ENCODE measurements at places on chromosomes 16 and 17.

DNA sequence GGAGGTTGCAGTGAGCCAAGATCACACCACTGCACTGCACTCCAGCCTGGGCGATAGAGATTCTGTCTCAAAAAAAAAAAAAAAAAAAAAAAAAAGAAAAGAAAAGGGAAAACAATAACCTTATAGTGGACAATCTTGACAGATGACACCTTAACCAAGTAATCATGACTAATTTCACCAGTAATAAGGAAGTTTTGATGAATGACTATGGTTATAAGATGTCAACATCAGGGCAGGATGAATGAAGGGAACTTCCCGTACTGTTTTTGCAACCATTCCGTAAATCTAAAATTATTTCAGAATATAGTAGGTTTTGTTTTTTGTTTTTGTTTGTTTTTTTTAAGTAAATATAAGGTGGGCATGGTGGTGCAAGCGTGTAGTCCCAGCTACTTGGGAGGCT, 23.0 kb downstream of the GSPT1 start:
- no peak for DNase-seq

DNA sequence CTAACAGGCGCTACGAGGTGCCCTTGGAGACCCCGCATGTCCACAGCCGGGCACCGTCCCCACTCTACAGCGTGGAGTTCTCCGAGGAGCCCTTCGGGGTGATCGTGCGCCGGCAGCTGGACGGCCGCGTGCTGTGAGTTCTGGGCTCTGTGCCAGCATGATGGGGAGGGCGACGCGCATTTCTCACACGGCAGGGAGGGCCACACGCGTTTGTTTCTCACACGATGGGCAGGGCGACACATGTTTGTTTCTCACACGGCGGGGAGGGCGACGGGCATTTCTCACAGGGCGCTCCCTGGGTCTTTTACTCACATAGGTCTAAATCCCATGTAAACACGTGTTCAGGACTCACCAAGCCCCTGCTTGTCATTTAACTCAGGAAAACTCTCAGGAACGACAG, 4.4 kb downstream of the GAA start:
- no peak for DNase-seq

GRCh38 chr16:1331712-1332617, 1.5 kb upstream of the BAIAP3 start:
- DNase-seq: peak; percentile 86

GRCh38 chr16:66028510-66029216, 337.8 kb upstream of the CDH5 start:
- no peak for DNase-seq

DNA sequence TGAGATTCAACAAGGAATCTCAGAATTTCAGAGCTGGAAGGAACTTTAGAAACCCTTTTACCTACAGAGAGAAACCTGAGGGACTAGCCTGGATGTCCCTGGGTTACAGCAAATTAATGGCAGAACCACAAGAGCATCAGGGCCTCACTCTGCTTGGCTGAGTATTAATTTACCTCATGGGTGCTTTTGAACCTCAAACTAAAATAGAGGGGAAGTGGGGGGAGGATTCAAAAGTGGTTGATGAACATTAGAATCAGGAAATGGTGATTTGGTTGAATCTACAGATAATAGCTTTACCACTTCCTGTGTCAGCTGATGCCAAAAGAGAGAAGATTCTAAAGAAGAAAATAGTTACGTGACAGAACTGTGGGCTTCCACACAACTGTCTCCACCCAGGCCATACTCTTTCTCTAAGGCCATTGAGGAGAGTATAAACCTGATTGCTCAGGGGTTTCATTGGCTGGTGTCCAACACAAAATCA, 11.3 kb upstream of the SKAP1 start:
- DNase-seq: peak; percentile 71

GRCh38 chr16:84408856-84409255, 40.5 kb downstream of the ATP2C2 start:
- DNase-seq: no peak

DNA sequence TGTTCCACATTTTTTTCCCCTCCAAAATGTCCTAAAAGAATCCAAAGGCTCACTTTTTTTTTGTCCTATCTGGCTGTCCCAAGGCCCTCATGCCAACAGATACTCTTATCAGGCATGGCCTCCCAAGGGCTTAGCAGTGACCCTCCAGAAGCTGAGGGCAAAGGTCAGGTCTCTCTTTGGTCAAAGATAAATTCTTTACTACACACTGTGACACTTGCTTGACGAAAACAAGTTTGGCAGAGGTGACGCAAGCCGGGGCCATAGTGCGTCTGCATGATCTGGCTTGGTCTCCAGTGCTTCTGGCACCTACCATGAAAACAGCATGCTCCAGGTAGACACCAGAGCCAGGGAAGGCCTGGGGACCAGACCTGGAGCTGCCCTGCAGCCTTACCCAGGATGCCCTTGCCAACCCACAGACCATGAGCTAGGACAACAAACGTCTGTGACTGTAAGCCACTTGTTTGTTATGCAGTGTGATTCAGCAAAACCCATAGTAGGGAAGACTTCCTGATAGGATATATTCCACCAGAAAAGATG, 48.5 kb upstream of the IRF8 start:
- no peak for DNase-seq

GRCh38 chr16:68524069-68524820, 14.8 kb upstream of the ZFP90 start:
- DNase-seq: no peak

DNA sequence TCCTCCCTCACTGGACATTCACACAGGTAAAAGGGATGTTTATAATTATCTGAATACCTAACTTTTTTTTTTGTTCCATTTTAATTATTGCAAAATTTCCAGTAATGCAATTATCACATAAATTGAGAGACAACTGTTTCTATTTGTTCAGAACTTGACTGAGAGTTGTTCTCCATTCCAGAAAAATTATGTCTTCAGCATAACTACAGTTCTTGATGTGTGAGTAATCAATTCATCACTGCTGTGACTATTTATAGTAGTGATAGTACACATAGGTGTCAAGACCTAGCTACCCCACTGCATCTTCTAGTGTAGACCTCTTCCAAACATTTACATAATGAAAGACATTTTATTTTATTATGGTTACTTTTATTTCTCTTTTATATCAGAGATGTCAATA, 5.8 kb upstream of the TNRC6A start:
- no peak for DNase-seq

- DNase-seq: no peak
These were observed 88.5 kb downstream of the ZNF423 start for GRCh38 chr16:49767414-49767813.

DNA sequence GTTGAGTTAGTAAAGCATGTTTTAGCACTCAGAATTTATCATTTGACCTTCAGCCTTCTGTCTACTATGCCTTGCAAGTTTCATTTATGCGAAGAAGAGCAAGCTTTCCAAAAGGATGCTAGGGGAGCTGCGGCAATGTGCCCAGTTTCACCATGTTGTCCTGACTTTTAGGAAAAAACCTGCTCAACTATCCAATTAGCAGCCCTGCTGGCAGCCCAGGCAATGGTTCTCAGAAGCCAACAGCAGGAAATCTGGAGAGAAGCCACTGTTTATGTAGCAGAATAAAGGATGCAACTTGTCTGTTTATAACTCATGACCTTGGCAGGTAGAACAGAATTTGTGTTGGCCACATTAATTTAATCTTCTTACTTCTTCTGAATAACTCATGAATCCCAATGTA, 230.8 kb downstream of the ABCC12 start:
- no peak for DNase-seq

GRCh38 chr17:53627511-53627910, 195.2 kb upstream of the KIF2B start:
- DNase-seq: no peak

GRCh38 chr17:42072323-42073187, 22.2 kb upstream of the C17orf113 start:
- DNase-seq: no peak

DNA sequence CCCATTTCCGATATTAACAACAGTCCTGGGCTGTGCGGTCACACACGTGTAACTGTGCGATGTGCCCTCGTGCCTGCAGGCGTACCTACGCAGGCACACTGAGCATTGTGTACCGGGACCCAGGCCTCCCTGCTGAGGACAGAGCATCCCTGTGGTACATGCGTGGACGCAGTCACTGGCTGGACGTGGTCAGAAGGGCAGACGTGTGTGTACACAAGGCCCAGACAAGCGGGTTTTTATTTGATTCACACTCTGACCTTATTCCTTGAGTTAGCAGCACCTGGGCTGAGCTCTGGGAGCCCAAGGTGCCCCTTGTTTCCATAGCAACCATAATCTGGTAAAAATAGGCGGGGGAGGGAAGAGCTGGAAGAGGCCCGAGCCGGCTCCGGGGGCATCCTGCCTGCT, 19.5 kb downstream of the RAP1GAP2 start:
- DNase-seq: no peak

DNA sequence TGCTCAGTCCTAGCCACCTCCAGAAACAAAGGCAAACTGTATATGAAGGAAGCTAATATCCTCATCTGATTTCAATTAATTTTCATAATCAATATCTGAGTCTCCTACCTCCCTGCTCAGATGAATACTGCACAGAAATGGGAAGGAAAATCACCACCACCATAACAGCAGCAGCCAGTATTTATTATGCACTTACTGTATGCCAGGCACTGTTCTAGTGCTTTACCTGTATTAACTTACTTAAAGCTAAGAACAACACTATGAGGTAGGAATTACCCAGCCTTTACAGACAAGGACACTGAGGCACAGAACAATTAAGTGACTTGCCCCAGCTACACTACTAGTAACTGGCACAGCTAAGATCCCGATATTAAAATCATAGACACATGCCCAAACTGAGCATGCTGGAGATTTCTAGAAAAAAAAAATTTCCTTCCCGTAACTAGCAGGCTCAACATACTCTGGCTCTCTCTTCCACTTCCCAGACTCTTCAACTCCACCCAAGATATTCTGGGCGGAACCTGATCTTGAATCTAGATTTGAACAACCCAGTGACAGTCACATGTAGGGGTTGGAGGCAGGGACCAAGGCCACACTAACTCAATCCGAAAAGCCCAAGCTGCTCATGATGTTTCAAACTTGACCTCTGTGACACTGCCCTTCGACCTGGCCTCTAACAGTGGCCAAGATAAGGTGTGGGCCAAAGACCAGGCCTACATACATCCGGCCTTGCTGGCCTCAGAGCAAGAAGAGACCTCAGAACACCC, 3.9 kb downstream of the TRIM25 start:
- DNase-seq: no peak

GRCh38 chr16:77721752-77722308, 484 bp upstream of the NUDT7 start:
- DNase-seq: peak; percentile 21

- DNase-seq: no peak
These were observed 243.3 kb downstream of the ENGASE start for GRCh38 chr17:79317916-79318315.

DNA sequence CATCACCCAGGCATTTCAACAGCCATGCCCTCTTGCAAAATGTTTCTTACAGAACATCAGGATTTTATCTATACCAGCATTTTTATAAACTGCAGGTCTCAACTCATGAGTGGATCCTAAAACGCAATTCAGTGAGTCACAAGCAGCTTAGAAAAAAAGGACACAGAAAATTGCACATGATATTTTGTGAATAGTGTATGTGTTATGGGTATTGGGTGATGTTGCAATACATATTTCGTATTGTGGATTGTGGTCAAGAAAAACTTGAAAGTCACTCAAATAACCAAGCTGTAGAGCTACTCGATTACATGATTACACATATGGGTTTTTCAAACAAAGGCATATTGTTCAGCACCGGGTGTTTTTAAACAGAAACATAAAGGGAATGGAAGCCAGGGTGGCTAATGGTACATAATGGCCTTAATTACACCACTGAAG, 1.4 kb downstream of the WIPI1 start:
- DNase-seq: no peak

DNA sequence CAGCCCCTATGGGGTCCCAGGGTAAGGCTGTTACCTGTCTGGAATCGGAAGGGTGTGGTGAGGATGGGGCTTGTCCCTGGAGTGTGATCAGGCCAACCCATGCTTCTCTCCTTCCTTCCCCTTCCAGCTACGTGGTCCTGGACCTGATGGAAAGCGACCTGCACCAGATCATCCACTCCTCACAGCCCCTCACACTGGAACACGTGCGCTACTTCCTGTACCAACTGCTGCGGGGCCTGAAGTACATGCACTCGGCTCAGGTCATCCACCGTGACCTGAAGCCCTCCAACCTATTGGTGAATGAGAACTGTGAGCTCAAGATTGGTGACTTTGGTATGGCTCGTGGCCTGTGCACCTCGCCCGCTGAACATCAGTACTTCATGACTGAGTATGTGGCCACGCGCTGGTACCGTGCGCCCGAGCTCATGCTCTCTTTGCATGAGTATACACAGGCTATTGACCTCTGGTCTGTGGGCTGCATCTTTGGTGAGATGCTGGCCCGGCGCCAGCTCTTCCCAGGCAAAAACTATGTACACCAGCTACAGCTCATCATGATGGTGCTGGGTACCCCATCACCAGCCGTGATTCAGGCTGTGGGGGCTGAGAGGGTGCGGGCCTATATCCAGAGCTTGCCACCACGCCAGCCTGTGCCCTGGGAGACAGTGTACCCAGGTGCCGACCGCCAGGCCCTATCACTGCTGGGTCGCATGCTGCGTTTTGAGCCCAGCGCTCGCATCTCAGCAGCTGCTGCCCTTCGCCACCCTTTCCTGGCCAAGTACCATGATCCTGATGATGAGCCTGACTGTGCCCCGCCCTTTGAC, 2.4 kb downstream of the MAPK7 start:
- no peak for DNase-seq

DNA sequence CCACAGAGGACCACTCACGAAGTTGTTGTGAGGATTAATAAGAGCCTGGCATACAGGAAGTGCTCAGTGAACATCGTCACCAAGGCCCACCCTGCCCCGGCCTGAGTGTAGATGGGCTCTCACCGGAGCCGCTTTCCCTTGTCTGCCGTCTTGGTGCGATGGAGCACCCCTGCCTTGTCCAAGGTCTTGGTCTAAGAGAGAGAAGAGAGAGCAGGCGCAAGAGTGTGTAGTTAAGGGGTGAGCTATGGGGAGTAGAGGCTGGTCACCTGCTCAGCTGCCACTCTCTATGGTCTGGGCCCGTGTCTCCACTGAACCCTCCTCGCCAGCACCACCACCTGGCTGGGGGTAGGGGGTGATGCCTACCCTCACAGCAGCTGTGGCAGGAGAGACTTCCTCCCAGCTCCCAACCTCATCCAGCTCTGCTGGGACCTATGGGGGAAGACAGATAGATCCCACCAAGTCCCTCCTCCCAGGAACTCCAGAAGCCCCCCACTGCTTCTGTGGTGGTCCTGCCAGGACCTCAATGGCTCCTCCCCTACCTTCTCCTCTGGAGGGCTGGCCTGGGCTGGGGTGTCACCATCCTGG, 28.7 kb downstream of the ARHGAP27 start:
- no peak for DNase-seq

DNA sequence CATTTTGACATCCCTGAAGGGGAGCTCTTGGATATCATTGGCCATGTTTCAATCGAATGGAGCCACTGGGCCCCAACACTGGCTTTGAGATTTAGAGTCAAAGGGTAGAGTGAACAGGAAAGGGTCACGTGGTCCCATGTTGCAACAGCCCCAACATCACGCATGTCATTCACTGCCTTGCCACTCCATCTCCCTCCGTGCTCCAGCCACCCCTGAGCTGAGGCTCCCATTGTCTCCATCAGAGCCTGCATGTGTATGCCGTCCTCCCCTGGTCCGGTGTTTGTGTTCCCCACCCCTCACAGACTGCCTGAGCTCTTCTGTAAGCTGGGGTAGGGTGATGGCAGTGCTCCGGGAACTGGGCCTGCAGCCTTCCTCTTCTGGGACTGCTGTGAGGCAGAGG, 12.1 kb downstream of the NFE2L1 start:
- DNase-seq: no peak

GRCh38 chr17:46977750-46978488, 1.1 kb downstream of the RPRML start:
- DNase-seq: no peak

- DNase-seq: no peak
These were observed 23.4 kb downstream of the NMRAL1 start for GRCh38 chr16:4450931-4451519.

GRCh38 chr16:31472709-31473203, 804 bp downstream of the TGFB1I1 start:
- peak; percentile 46 for DNase-seq

All from activated CD8-positive, alpha-beta T cell treated with anti-CD3 and anti-CD28 coated beads, Interleukin-2, amount 10 ng/mL, durations not matched to agents 7 days and 5 days (primary cell).